ENCODE measurements at places on chromosomes 2 and 18.

GRCh38 chr2:144648837-144649465, 129.0 kb upstream of the ZEB2 start:
- no peak for DNase-seq

DNA sequence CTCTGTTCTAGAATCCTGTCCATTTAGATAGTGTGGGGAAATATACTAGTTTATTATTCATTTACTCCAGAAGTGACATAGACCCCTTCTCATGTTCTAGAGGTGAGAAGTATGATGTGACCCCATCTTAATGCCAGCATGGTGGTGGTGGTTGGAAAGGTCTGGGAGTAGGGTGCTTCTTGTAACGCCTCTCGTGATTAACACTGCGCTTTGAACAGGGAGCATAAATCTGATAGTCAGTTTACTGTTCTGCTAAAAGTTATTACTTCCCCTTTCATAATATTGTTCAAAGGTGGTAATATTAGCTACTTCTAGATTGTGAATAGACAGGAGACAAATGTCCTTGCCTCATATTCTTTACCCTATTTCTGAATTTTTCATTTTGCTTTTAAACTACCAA, 35.6 kb downstream of the EHBP1 start:
- no peak for DNase-seq

DNA sequence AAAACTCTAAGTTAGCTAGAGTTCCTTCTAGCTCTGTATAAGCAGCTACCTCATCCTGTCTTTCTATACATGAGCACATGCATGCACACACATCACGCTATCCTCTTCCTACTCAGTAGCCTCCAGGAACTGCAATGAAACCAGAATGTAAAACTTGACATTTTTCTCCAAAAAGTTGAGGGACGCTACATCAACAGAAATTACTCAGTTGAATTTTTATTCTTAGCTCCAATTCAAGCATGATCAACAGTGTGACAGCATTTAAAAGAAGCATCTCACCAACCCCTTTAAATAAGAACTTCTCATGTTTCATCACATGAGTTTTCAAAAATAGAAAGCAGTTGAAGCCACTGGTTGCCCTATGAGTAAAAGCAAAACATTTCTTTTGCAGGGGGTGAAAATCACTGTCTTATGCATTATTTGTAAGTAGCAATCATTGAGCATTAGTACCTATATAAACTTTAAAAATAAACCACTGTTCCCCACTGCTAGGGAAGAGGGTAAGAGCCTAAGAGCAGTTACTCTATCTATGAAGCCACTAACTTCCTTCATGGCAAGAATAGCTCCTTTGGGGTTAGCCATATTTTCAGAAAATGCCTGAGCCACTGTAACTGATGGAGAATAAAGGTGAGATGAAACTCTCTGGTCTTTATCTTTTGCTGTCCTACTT, 77.9 kb upstream of the ARL5A start:
- DNase-seq = no peak

DNA sequence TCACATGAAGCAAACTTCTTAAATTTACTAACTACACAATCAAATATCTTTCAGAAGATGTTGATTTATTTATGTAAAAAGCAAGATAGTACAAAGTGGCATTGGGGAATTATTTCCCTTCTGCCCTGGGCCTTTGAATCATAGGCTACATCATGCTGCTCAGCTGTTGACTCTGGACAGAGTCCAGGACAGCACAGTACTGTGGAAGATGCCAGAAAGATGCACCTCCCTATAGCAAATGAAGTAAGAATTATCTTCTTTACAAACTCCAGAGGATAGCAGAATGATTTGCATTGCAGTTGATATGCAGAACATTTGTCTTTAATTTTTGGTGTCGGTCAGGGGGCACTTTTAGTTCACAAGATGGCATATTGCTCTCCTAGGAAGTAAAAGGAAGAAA, 1354.5 kb upstream of the ZEB2 start:
- peak; percentile 32 for DNase-seq

- peak; percentile 68 for DNase-seq
Observed at GRCh38 chr2:30675758-30676157, 131.5 kb downstream of the CAPN13 start.

- no peak for DNase-seq
Observed at GRCh38 chr2:169354244-169354643, 8.1 kb downstream of the LRP2 start.

DNA sequence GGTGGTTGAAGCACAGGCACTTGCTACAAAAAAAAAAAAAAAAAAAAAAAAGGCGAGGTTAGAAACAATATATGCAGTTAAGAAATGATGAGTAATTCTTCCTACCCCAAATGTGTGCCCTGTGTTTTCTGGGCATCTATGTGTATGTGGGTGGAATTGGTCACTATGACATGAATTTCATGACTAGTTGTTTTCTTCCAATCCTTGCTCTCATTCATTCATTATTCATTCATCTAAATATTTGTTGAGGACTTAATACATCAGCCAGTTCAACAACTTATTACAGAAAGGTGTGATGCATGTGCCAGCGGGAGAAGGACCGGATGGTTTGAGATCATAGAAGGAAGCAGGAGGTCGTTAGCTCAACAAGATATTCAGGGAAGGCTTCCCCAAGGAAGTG, 8.3 kb upstream of the EGR4 start:
- DNase-seq = no peak

DNA sequence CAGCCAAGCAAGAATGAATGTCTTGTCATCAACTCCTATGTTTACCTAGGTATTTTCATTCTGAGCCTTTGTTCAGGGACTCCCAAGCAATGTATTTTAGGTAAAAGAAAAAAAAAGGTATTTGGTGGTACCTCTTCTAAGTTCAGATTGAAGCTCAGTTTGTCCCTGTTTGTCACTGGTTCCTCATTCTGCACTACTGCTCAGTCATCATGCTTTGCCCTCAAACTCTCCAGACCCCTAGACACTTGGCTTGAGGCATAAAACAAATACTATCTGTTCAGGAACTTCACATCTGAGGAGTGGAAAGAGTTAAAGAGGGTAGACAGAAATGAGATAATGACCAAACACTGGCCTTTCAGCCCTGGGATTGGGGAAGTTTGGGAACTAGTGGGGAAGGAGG, 163.6 kb upstream of the HNRNPA3 start:
- DNase-seq = no peak

- peak; percentile 12 for DNase-seq
Observed at GRCh38 chr18:79987566-79987965, 797 bp downstream of the TXNL4A start.

DNA sequence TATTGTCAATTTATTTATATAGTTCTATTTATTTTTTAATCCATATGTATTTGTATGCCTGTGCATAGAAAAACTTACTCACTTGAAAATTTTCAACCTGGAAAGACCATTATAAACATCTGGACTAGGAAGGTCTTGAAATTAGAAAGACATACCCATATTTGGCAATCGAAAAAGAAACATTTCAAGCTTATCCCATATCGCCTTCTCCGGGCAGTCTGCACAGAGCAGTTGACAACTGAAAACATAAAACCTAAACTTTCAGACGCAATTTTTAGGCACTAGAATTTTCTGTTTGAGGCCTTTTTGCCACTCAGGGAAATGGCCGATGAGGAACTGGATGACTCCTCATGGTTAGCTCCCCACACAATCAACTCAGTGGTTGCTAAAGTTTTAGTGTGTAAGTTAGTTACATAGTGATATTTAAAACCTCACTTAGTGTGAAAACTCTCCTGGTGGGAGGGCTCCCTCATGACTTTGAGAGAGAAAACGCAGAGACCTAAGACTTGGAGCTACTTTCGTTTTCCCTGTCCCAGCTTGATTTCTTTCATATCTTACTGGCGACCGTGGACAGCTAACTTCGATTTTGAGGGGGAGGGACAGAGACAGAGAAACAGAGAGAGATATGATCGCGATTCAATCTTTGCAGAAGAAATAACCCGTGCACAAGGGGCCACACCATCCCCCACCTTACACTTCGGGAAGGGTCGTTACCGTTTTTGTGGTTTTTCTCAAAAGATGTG, 3.2 kb upstream of the HOXD12 start:
- DNase-seq = no peak

DNA sequence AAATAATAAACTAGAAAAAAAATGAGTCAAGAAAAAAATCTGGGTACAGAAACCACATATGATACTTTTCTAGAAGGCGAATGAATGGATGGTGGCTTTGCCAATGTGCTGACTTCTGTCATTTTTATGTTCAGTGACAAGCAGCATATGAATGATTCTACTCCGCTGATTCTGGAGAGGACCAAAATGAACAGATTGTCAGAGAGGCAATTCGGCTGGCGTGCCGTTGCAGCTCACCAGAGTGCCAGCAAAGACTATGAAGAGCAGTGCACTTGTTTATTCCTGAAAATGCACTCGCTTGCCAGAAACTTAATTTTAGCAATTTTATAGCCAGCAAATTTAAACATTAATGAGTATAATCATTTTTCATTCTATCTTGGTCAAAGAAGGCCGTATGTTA, 105.9 kb upstream of the NYAP2 start:
- no peak for DNase-seq

- DNase-seq = no peak
Observed at GRCh38 chr2:151861174-151861573, 33.0 kb upstream of the ARL5A start.

DNA sequence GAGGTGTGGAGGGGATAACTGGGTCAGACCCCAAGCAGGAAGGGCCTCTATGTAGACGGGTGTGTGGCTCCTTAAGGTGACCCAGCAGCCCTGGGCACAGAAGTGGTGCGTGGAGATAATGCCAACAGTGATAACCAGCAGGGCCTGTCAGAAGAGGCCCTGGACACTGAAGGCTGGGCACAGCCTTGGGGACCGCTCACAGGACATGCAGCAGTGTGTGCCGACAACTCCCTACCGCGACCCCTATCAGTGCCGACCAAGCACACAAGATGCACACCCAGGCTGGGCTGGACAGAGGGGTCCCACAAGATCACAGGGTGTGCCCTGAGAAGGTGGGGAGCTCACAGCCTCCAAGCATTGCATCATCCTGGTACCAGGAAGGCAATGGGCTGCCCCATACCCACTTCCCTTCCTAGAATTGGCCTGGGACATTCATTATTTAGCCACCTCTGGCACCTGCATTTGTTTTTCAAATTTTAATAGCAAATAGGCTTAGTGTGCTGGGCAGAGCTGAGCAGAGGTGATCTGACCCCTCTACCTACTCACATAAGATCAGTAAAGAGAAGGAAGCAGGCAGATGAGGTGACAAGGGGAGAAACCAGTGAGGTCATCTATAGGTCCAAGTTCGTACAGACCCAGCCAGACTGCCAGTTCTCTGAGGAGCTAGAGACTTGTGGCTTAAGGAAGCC, 55.2 kb downstream of the BCL11A start:
- no peak for DNase-seq

- DNase-seq = no peak
Observed at GRCh38 chr2:152448606-152449005, 113.6 kb downstream of the FMNL2 start.

DNA sequence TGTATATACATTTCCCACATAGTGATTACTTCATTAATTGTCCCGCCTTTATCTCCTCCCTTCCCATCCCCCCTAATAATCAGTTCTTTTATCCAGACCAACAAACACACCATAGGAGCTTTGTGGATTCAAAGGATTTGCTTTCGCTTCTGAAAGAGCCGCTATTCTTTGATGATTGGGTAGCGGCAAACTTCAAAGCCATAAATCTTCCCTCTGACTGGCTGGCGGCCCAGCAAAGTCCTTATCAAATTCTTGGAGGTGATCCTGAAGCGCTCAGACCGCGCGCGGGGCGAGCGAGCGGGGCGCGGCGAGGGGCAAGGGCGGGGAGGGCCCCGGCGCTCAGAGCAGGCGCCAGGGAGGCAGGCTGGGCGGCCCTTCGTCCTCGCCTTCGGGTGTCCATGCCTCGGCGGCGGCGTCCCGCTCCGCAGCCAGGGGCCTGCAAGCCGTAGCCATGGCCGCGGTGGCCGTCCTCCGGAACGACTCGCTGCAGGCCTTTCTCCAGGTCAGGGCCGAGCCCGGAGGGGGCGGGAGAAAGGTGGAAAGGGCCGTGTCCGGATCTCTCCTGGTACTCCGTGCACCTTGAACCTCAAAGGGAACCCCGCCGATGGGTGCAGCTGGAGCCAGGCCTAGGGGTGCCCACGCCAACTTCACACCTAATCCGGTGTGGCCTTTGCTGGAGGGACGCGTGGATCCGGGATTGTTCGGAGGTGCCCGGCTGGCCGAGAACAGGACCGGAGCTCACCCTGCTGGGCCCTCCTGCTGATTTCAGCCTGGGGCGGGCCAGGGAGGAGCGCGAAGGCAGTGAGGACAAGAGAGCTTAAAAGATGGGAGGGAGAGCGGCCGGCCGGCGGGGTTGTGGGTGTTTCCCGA, at the start of gene SP5:
TSS of gene SP5 (plus strand) at position 276 of the 870 bp plus-strand sequence. CDS start at position 452, 176 bp downstream.
- no peak for DNase-seq

DNA sequence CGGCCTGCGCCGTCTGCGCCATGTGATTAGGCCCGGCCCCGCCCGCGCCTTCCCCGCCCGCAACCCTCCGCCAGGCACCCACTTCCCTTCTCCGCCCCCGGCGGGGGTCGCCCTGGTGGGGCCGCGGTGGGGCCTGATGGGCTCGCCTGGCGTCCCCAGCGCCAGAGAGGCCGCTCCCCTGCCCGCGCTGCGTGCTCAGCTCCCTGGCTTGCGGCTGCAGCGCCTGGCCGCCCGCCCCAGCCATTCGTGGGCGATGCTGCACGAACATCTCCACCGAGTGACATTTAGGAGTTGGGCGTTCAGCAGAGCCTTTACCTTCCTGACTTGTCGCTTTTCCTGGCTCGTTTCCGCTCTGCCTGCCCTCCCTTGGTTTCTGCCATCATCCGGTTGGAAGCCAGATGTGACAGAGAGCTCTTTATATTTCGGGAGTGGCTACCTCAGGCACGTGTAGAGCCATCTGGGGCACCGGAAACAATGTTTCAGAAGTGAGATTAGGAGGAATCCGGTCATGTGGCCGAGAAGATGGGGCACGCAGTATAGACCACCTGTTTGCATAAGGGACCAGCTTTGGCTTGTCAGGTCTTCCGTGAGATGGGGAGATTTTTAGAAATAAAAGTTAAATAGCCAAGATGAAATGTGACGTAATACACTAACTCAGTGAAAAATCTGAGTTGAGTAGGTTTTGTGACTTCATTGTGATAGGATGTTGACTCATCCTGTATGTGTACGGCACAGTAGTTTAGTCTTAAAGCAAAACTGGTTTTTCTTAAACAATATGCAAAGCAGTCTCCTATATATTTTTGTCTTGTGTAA, 1.2 kb downstream of the GLS start:
- peak; percentile 56 for DNase-seq

- no peak for DNase-seq
Observed at GRCh38 chr2:169365029-169365480, 2.7 kb upstream of the LRP2 start.

- DNase-seq = peak; percentile 62
Observed at GRCh38 chr18:49041435-49042245, 90.9 kb upstream of the SMAD7 start.

GRCh38 chr18:41324934-41325333, 630.1 kb upstream of the PIK3C3 start:
- peak; percentile 29 for DNase-seq

- DNase-seq = peak; percentile 22
Observed at GRCh38 chr2:937530-937929, 13.1 kb upstream of the SNTG2 start.

DNA sequence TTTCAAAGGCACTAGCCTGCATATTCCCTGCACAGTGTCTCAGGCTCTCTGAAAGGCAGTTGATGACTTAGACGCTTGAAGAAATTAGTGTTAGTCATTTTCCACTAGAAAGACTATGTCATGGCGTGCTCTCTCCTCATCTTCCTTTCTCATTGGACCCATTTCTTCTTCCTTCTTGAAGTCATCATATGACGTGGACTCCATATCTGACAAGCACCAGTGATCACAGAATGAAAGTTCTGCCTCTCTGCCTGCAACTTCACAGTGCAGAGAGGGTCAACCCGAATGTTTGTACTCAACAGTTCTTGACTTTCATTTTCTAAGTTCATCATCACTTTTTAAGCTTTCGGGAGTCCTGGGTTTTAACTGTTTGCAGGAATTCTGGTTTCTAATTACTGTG, 63.7 kb upstream of the CYRIA start:
- no peak for DNase-seq

- peak; percentile 34 for DNase-seq
Observed at GRCh38 chr2:184597571-184597991, 748 bp upstream of the ZNF804A start.
